ENCODE measurements at places on chromosomes 5 and 9. TPM values are rescaled to one million over a fixed set of nuclear protein-coding genes. Genes with fewer than 3 reads are reported as not detected.

Gene CER1
- not detected for polyA plus RNA-seq

Gene NME5
- polyA plus RNA-seq, result 17.0 TPM

Gene HRCT1
- polyA plus RNA-seq, result 0.84 TPM

Gene COL27A1
- 0.25 TPM for polyA plus RNA-seq

Gene SUSD3
- polyA plus RNA-seq, result not detected

Gene SPINK6
- not detected for polyA plus RNA-seq
